ENCODE measurements at places on chromosomes 5 and 9. TPM values are rescaled to one million over a fixed set of nuclear protein-coding genes. Genes with fewer than 3 reads are reported as not detected.

The MARCOL gene
- polyA plus RNA-seq, result not detected

The LRRC26 gene
- polyA plus RNA-seq, result not detected

The GNA14 gene
- polyA plus RNA-seq, result 16.7 TPM

The HMMR gene
- 24.6 TPM for polyA plus RNA-seq

All from right renal cortex interstitium (tissue), 3 donors.